ENCODE measurements at places on chromosomes 6 and 20. TPM values are rescaled to one million over a fixed set of nuclear protein-coding genes. Genes with fewer than 3 reads are reported as not detected.

Gene PBX2
- 41.6 TPM for total RNA-seq

Gene PTCHD4
- total RNA-seq, result 1.5 TPM

Gene REM1
- total RNA-seq, result not detected

Gene CCN6
- not detected for total RNA-seq

Gene OPRM1
- not detected for total RNA-seq

Gene C6orf52
- 1.5 TPM for total RNA-seq

Gene ZDHHC14
- 4.9 TPM for total RNA-seq

Gene CALHM5
- 3.0 TPM for total RNA-seq

Gene FAM83D
- 48.3 TPM for total RNA-seq

Gene HCK
- not detected for total RNA-seq

Gene OR2H2
- total RNA-seq, result not detected

Gene PCSK2
- not detected for total RNA-seq

Gene SMOC2
- not detected for total RNA-seq

Gene ANKS1A
- 9.9 TPM for total RNA-seq

Gene SAMD10
- 0.87 TPM for total RNA-seq

Gene SLC18B1
- total RNA-seq, result 6.3 TPM

Gene SLC17A1
- total RNA-seq, result not detected

Gene SLC22A16
- not detected for total RNA-seq

Gene FBXO5
- 34.6 TPM for total RNA-seq

Gene GSTA2
- not detected for total RNA-seq

Gene CD109
- total RNA-seq, result 44.8 TPM

Gene TNF
- not detected for total RNA-seq

Gene BPI
- not detected for total RNA-seq

Gene ANKRD66
- not detected for total RNA-seq

Gene FAM110A
- total RNA-seq, result 4.9 TPM

Gene XKR7
- total RNA-seq, result not detected

Gene RUNX2
- 3.2 TPM for total RNA-seq

Gene FILIP1
- 0.62 TPM for total RNA-seq

Gene BCAS1
- 0.11 TPM for total RNA-seq

Gene COX4I2
- not detected for total RNA-seq

Gene ARMC12
- 0.22 TPM for total RNA-seq

Gene SUMO4
- total RNA-seq, result 1.00 TPM

Gene COL9A3
- 0.11 TPM for total RNA-seq

Gene IYD
- total RNA-seq, result not detected

Gene GHRH
- not detected for total RNA-seq

Gene LHFPL5
- total RNA-seq, result not detected

Gene UBR2
- total RNA-seq, result 38.6 TPM

Gene CYP21A2
- not detected for total RNA-seq

Gene XPO5
- 27.2 TPM for total RNA-seq
